GM18507 (cell line): ENCODE measurements at places on chromosomes 3 and 15.

- DNase-seq, result no peak
Measured at GRCh38 chr3:159882790-159883779, 105.5 kb upstream of the IL12A start.

GRCh38 chr3:63921741-63922482 lies 9.7 kb upstream of the SCAANT1 start:
- no peak for DNase-seq

DNA sequence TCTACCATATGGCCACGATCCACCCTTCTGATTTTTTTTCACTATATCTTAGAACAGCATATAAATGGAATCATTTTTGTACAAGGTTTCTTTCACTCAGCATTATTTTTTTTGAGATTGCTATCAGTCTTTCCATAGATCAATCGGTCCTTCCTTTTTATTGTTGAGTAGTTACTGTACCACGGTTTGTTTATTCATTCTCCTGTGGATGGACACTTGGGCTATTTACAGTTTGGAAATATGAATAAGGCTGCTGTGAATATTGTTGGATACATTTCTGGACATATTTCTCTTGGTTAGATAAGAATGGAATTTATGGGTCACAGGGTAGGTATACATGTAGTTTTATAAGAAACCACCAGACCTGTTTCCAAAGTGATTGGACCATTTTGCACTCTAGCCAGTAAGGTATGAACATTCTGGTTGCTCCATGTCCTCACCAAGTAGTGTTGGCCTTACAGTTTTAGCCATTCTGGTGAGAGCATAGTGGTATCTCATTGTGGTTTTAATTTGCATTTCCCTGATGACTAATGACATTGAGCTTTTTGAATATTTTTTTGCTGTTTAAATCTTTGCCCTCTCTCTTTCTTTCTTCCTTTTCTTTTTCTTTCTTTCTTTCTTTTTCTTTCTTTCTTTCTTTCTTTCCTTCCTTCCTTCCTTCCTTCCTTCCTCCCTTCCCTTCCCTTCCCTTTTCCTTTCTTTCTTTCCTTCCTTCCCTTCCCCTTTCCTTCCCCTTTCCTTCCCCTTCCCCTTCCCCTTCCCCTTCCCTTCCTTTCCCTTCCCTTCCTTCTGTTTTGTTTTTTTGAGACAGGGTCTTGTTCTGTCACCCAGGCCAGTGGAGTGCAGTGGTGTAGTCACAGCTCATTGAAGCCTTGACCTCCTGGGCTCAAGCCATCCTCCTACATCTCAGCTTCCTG lies 49.2 kb downstream of the LRRK1 start:
- DNase-seq, result no peak

DNA sequence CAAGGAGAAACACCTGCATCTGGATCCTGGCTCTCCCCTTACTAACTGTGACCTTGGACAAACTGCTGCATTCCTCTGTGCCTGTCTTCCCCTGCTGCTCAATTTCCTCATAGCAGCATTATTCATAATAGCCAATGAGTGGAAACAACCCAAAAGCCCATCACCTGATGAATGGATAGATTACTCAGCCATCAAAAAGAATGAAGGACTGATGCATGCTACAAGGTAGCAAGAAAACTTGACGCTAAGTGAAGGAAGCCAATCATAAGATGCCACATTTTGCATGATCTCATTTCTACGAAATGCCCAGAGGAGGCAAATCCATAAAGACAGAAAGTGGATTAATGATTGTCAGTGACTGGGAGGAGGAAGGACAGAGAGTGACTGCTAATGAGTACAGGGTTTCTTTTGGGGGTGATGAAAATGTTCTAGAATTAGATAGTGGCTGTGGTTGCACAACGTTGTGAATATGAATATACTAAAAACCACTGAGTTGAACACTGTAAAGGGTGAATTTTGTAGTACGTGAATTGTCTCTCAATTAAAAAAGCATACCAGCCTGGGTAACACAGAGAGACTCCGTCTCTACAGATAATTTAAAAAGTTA lies 11.2 kb downstream of the IGDCC4 start:
- DNase-seq, result no peak

- no peak for DNase-seq
Measured at GRCh38 chr15:32855942-32856341, 138.1 kb downstream of the GREM1 start.

DNA sequence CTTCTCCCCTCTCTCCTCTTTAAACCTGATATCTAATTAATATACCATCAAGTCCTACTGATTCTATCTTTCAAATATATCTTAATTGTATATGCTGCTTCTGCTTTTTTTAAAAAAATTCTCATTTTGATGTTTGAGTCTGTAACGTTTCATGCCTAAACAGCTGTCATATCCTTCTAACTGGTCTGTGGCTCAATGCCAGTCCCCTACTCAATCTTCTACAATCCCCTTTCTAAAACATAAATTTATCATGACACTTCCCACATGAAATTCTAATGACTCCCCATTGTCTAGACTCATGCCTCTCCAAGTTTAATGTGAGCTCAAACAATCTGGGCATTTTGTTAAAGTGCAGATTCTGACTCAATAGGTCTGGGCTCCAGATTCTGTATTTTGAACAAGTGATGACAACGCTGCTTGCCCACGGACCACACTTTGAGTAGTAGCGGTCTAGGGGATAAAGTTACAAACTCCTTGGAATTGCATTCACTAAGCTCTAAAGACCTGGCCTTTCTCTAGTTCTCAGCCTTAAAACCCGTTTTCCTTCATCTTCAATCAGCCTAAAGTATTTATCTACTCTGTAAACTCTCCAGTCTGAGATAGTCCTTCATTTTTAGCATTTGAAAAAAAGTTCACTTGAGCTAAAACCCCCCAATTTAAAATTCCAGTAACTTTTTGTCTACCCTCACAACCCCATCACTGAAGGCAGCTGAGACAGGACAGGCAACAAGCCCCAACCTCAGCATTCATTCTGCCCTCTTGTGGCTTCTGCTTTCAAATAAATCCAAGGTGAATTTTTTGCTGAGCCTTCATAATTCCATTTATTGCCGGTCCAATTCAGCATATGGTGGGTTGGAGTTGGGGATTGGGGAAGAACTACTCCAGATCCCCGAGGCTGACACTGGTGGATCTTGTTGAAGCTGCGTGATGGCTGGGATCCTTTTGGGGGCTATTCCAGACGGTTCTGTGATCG lies 88.1 kb upstream of the THRB start:
- DNase-seq, result no peak

DNA sequence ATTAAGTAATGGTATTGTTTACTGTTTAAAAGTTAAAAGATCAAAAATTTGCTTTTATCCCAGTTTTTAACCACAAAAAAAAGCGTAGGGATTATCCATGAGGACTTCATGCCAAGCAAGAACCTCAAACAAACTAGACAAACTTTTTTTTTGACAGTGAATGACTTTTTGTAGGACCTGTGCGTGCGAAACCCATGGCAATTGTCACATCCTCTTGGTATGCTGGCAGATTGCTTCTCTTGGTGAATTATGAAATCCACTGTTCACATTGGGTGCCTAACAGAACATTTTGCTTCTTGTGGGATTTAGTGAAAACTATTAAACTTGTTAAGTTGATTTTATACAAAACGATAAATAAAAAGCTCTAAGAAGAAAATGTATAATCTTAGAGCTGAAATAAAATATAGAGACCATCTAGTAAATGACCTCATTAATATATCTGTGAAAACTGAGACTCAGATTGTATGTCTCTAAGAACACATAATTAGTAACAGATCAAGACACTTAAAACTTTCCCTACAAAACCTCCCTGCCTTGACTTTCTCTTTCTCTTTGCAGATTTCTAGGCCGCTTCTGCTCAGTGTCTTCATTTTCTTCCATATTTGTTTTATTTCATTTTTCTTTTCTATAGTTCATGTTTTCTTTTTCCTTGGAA lies 87.3 kb upstream of the CGNL1 start:
- DNase-seq, result no peak
